ENCODE measurements at places on chromosomes 4 and X. TPM values are rescaled to one million over a fixed set of nuclear protein-coding genes. Genes with fewer than 3 reads are reported as not detected.

- DNase-seq, result no peak
Measured at GRCh38 chr4:152630324-152630723, 49.5 kb downstream of the TMEM154 start.

DNA sequence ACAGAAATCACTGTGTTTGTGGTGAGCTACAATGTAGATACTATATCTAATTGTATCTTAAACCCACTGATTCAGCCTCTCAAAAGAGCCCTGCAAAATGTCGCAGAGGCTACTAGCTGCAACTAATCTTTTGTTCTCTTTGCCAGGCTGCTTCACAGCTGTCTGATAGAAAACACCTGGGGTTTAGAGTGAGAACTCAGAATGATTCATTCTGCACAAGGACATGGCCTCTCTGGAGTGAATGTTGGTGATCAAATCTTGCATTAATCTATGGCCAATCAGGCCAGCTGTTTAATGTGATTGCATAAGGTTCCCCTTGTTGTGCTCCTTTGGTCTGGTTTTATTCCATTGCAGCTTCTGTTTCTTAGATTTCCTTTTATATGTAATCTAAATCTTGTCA lies 100.3 kb downstream of the EMCN start:
- DNase-seq, result no peak

DNA sequence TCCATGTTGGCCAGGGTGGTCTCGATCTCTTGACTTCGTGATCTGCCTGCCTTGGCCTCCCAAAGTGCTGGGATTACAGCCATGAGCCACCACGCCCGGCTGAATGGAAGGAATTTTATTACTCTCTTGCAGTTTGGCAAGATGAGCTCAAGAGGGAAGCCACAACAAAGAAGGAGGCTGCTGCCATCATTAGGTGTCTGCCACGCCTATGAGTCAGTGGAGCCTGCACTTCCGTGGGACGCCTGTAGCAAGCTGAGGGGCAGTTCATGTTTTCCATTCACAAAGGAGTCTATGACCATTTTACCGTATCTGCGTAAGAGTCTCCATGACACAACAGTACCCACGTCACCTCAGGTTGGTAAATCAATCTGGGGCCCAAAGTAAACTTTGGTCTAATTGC lies 51.2 kb upstream of the CHRNA9 start:
- DNase-seq, result no peak

DNA sequence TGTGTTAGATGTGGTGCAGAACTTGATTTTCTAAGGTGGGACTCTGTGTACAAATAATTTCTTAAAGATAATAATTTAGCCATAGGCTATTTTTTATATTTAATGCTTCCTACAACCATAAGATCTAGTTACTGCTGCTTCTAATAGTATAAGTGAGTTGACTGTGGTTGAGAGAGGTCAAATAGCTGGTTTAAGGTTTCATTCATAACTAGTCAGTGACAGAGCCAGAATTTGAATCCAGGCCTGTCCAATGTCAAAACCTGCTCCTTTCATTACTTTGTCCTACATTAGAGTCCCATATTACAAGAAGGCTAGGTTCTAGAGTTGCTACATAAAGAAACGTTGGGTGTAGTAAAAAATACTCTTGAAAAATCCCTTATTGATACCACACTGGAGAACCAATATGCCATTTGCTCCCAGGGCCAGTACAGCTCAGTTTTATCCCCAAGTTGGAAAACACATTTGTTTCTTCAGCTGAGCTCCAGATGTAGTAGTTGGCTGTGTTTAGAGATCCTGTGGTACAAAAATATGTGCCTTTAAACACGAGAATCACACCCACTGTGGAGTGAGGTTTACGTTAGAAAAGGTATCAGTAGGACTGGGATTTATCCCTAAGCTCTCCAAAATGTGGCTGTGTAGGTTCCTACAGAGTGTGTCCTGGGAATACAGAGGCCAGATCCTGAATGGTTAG lies 84.3 kb downstream of the REPS2 start:
- DNase-seq, result no peak

DNA sequence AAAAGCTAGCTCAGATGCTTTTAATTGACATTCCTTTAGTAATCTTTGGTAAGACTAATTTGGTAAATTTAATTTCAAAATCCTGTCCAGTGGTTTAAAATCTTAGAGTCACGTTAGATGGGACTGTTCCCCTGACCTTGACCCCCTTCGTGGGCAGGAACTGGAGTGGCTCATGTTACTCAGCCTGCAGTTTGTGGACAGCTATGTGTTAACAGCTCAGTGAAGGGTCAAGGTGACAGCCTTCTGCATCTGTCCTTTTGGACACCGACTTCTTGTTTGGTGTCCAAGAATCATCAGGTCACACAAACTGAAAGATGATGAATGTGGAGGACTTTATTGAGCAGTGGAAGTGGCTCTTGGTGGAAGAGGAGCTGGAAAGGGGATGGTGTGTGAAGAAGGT lies 2.9 kb downstream of the ARSF start:
- DNase-seq, result no peak

The PHOX2B gene
- not detected for polyA plus RNA-seq

- no peak for DNase-seq
Measured at GRCh38 chr4:78120144-78120880, 63.2 kb downstream of the FRAS1 start.

GRCh38 chrX:153970357-153971123 lies 1.1 kb downstream of the HCFC1 start:
- peak; percentile 73 for DNase-seq

DNA sequence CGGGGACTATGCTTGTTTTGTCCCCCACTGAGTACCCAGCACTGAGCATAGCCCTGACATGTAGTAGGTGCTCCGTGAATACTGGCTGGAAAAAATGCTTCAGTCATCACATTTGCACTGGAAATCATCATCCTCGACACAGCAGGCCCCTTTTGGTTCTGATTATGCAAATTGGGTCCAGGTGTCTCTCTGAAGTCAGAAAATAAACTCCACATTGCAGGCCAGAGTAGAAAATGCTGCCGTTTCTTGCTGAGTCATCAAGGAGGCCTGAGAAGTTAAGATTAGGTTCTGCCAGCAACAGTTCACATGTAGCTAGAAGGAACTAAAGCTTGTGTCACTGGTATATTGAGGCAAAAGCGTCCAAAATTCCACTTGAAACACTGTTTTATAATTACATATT lies 15.0 kb upstream of the STK32B start:
- DNase-seq, result no peak

The RAB33A gene
- 0.36 TPM for polyA plus RNA-seq

The CCDC110 gene
- 1.6 TPM for polyA plus RNA-seq

DNA sequence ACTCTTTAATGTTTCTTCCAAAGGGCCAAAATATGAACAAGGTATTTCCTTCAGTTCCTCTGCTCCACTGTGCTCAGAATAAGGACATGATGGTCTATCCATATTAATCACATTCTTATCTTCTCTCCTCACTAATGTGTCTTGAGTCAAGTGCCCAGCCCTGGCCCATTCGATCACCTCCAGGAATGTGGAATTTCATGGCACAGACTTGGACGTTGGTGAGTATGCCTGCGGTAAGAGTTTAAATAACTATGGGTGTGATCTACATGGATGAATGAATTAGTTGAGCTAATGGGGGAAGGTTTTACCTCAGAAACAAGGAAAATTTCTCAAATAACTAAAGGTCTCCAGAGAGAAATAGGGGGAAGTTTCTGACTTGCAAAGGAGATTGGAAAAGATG lies 174.0 kb downstream of the NPFFR2 start:
- no peak for DNase-seq

DNA sequence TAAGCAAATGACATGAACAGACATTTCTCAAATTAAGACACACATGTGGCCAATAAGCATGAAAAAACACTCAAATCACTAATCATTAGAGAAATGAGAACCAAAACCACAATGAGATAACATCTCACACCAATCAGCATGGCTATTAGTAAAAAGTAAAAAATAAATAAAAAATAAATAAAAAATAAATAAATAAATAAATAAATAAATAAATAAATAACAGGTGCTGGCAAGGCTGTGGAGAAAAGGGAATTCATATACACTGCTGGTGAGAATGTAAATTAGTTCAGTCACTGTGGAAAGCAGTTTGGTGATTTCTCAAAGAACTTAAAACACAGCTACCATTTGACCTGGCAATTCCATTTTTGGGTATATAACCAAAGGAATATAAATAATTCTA lies 167.1 kb upstream of the CNKSR2 start:
- no peak for DNase-seq

DNA sequence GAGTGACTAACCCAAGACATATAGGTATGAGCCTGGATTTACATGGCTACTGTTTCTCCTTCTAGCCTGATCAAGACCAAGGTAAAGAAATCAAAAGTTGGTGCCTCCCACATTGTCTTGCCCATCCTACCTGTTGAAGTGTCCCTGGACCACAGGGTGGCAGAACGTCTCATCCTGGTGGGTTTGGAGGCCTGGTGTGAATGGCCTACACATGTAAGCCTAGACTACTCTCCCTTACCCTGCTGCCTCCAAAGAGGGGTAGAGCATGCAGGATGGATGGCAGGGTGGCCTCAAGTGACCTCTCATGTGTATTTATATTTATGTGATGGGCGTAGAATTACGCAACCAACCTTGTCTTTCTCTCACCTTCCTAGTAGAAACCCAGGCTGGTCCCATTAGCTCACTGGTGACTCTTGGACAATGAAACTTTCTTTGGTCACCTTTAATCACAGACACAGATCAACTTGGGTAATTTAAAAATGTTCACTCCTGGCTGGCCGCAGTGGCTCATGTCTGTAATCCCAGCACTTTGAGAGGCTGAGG lies 73.3 kb upstream of the SOD3 start:
- no peak for DNase-seq

DNA sequence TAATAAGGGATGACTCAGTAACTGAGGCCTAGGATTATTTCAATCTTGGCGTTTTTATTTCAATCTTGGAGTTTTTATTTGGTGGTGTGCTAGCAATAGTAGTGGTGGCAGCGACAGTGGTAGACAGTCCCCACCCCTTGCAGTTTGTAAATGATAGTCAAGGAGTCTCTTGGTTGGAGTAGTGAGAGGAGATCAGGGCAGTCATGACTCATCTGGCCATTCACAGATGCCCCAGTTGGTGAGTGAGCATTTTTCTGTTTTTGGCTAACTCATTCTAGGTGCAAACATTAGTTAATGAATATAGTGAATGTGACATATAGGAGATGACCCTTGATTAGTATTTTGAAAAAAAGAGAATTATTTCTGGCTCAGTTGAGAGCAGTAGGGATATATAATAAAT lies 93.5 kb upstream of the ADAD1 start:
- no peak for DNase-seq

- DNase-seq, result no peak
Measured at GRCh38 chr4:89136525-89136924, 25.2 kb downstream of the TIGD2 start.

- peak; percentile 19 for DNase-seq
Measured at GRCh38 chr4:16225167-16225862, 956 bp downstream of the TAPT1 start.

DNA sequence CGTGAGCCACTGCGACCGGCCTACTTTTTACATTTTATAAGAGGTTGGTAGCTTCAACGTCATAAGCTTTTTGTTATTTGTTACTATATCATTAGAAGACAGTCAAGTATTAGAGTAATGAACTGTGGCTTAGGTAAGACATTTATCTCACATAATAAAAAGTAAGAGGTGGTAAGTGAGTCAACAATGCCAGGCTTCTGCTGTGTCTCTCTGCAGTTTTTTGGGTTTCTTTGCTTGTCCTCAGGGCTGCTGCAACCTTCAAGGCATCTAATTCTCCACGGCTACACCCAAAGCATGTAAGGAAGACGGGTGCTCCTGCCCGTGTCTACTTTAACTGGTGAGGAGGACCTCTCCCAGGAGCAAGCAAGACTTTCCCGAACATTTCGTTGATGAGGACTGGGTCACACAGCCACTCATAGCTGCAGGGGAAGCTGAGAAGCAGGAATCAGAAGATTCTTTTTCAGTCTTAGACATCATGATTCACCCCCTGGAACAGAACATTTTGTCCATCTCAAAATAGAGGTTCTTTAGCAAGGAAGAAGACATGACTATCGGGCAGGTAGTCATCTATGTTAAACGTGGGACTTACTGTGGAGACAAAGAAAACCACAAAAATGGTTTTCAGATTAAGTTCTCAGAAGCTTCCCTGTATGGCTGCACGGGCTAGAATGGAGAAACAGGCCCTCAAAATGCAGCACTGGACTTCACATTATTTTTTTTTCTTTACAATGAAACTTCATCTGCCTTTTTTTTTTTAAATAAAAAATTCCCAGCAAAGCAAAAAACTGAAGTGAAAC lies 13.0 kb upstream of the RHOH start:
- no peak for DNase-seq

GRCh38 chr4:41209901-41210300 lies 4.4 kb downstream of the APBB2 start:
- DNase-seq, result no peak

GRCh38 chr4:91322961-91323360 lies 980.8 kb upstream of the GRID2 start:
- no peak for DNase-seq

The FAT1 gene
- 107 TPM for polyA plus RNA-seq

- DNase-seq, result no peak
Measured at GRCh38 chr4:25786497-25787065, 76.2 kb downstream of the SEL1L3 start.

The SORBS2 gene
- polyA plus RNA-seq, result 25.3 TPM

The TRIM61 gene
- polyA plus RNA-seq, result 3.1 TPM

The BEX3 gene
- polyA plus RNA-seq, result 115 TPM

The SPANXN3 gene
- polyA plus RNA-seq, result not detected

GRCh38 chr4:138500869-138501268 lies 258.7 kb upstream of the SLC7A11 start:
- DNase-seq, result no peak

DNA sequence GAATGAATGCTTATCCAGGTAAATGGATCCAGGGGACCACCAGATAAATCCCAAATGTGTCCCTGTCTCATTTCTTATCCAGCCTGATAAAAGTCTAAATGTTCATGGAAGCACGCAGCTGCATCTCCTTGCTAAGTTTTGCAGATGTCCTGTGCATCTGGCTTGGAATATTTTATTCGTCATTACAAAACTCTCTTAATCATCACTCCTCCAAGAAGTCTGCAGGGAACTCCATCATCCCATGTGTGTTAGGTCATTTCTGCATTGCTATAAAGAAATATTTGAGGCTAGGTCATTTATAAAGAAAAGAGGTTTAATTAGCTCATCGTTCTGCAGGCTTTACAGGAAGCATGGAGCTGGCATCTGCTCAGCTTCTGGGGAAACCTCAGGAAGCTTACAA lies 297.2 kb downstream of the HS3ST1 start:
- no peak for DNase-seq

The NKX1-1 gene
- polyA plus RNA-seq, result not detected

DNA sequence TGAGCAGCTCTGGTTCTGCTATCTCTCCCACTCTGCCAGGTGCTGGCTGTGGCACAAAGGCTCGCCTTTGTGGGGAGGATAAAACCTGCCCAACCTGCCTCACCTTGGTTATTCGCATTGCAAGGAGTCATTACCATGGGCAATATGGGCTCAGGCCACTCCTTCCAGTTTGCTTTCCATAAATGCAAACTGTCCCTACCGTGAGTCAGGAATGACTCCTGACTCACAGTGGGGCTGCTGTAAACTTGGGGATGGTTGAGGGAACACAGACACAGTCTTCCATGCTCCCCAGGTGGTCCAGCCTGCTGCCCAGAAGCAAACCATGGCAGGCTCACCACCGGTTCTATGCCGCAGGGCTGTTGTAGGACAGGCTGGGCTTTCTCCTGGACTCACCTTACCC lies 36.1 kb downstream of the COQ2 start:
- no peak for DNase-seq

All from hindlimb muscle (tissue), 1 donor.